ENCODE measurements at places on chromosomes 4 and X. TPM values are rescaled to one million over a fixed set of nuclear protein-coding genes. Genes with fewer than 3 reads are reported as not detected.
A peak's percentile ranks its signal among the peaks of the same experiment; 100 is the strongest.

- DNase-seq = no peak
These were observed 330.4 kb downstream of the GBA3 start for GRCh38 chr4:23023121-23023520.

- DNase-seq = no peak
These were observed 74.0 kb downstream of the RPA4 start for GRCh38 chrX:96957718-96958117.

DNA sequence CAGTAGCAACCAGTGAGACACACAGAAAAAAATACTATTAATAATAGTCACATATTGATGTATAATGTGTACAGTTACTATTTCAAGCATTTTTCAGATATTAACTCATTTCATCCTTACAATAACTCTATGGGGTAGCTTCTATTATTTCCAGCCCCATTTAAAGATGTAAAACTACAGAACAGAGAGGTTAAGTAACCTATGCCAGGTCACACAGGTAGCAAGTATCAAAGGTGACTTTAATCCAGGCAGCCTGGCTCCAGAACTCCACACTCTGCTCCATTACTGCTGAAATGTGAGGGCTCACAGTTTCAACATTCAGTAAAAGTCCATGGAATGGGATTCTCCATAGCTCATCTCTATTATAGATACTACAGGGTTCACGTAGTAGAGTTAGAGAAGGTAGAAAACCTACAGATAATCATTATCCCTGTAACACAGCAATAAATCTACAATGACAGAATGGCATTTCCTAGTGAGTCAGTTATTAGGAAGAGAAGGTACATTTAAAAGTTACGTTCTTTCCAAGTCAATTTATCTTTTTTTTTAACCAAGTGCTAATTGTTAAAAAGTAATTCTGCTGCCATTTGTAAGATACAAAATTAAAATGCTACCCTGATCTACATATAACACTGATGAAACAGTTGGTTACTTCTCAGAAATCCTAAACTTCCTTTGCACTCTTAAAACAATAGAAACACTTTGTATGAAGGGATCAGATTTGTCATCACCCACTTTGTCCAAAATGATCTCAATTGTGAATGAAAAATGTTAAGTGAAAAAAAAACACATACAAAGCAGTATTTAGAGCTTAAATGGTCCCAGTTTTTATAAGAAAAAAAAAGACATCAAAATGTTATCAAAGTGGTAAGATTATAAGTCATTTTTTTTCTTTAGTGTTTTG is 18.7 kb downstream of the RELL1 start:
- DNase-seq = no peak

DNA sequence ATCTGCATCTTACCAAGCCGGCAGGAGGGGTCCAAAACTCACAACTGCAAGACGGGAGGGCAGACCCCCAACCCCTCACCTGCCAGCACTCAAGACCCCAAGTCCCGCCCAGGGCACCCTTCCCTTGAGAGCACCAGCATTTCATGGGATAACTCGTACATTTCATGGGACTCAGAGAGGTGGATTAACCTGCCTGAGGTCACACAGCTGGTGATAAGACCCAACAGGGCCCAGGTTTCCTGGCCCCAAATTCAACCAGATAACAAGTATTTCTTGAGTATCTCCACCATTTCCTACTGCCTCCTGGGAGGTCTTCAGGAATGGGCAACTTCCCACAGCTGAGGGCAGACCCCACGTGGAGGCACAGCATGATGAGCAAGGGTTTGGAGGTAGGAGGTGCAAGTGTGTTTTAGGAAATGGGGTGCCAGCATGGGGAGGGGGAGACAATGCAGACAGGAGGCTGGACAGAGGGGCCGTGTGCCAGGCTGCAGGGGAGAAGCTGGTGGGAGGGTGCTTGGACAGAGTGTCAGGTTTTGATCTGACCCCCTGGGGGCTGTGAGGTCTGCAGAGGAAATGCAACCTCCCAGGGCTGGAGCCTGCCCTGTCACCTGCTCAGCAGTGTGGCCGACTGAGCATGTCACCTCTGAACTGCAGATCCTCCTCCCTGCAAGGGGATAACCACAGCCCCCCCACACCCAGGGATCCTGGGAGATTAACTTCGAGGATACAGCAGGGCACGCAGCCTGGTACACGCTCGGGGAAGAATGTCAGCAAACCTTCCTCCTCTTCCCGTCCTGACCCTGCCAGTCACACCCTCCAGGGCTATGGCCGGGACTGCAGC is 4.4 kb downstream of the ADRA2C start:
- no peak for DNase-seq

DNA sequence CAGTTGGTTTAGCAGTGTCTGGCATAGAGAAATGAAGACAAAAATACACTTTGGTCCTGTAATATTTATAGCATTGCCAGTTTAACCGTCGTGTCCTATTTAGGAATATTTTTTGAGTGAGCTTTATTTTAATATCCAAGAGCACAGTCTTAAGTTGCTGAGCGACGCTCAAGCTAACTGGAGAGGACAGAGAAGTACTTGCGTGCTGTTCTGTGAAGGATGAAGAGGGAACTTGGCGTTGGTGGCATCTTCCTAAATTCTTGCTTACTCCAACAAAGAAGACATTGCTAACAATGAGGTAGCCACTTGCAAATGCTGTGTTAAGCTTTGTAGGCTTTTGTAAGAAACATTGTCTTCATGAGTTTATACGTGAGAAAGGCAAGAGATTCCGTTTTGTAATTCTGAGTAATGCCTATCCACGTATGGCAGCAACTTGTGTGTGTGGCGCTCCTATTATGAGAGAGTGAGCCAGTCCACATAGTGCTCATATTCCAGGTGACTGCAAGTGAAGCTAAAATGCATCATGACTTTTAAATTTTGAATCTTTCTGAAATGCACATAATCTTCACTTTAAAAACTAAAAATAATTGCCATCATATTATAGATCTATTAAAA is 50.6 kb downstream of the SYNPO2 start:
- DNase-seq = no peak

- DNase-seq = no peak
These were observed 334.5 kb downstream of the ADAM29 start for GRCh38 chr4:175252642-175253041.

DNA sequence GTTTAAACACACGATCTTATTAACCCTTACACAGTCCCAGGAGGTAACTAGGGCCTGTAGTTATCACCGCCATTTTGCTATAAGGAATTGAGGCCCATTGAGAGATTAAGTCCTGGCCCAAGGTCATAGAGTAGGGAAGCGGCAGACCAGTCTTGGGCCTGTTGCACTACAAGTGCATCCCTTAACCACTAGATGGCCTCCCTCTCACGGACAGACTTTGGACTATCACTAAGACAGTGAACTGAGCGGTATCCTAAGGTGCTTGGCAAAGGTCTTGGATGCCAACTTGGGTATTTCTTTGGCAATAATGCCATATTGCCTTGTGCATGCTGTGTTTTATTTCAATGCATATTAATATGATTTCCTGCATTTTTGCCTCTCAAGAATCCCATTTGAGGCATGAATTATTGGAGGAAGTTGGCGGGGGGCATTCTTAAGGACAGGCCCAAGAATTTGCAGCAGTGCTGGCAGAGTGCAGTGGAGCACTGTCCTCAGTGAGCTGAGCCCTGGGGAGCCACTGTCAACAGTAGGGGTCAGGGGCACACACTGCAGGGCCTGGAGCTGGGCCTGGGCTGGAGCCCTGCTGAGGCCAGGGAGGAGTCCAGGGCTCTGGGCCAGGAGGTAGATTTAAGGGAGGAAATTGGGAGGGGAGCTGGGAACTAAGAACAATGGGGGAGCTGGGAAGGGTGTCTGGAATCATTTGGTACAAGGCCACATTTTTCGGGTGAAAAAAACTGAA is 147.4 kb downstream of the SMIM20 start:
- no peak for DNase-seq

DNA sequence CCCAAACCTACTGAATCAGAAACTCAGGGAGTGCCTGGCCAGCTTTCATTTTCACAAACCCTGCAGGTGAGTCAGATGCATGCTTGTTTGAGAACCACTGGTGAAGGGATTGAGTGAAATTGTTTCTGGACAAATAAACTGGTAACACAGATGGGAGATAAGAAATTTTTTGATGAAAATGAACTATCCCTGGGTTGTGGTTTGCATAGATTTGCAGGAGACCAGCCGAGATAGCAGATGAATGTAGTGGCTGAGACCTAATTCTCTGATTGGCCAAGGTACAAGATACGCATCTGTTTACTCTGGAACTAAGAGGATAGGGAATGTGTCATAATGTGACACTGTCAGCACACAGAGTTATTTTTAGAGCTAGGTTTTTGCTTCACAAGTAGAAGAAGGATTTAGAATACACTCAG is 117.8 kb upstream of the NOCT start:
- DNase-seq = no peak

- DNase-seq = no peak
These were observed 14.2 kb upstream of the FGF16 start for GRCh38 chrX:77433001-77433400.

- no peak for DNase-seq
These were observed 57.7 kb upstream of the ATXN3L start for GRCh38 chrX:13377550-13377934.

DNA sequence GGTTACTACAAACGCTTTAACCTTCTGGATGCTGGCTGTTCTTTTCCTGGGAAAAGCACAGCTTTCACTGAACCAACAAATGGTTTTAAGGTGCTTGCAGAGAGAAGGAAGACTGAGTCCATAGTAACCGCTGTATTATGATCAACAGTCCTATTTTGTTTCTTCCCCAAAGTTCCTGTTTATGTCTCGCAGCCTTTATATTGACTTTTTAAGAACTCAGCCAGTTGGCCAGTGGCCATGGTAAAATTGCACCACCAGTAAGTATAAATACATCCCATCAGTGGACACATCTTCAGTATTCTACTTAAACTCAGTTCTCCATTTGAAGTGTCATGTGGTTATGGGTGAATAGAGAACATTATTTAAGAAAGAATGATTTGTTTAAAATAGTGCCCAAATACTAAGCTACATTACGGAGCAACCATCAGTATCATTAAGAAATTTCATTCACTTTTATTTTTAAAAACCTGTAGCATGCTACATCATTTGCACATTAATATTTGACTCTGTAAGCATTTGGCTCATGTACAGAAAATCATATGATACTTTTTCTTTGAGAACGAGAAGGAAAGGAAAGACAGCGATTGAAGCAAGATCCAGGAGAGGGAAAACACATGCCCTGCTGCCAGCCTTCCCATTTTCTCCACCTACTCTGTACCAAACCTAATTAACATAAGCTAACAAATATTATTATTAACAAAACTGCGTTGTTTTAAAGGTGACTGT is 287.0 kb downstream of the ARHGAP24 start:
- peak; percentile 55 for DNase-seq

GRCh38 chrX:109345856-109346255 is 136.0 kb downstream of the GUCY2F start:
- DNase-seq = no peak

GRCh38 chr4:123114084-123114914 is 191.9 kb upstream of the NUDT6 start:
- DNase-seq = no peak

DNA sequence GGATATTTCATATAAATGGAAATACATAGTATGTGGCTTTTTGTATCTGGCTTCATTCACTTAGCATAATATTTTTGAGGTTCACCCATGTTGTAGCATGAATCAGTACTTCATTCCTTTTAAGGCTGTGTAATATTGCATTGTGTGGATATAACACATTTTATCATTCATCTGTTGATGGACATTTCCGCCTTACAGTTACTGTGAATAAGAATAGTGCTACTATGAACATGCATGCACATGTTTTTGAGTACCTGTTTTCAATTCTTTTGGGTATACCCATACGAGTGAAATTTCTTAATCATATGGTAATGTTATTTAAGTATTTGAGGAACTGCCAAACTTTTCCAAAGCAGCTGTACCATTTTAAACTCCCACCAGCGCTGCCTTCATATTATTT is 539.6 kb upstream of the DIPK2B start:
- DNase-seq = no peak

- DNase-seq = no peak
These were observed 148.8 kb upstream of the MID1 start for GRCh38 chrX:10769195-10769594.

GRCh38 chr4:155419266-155419665 is 42.5 kb upstream of the MAP9 start:
- no peak for DNase-seq

- no peak for DNase-seq
These were observed 131.8 kb upstream of the LIMCH1 start for GRCh38 chr4:41406113-41406516.

DNA sequence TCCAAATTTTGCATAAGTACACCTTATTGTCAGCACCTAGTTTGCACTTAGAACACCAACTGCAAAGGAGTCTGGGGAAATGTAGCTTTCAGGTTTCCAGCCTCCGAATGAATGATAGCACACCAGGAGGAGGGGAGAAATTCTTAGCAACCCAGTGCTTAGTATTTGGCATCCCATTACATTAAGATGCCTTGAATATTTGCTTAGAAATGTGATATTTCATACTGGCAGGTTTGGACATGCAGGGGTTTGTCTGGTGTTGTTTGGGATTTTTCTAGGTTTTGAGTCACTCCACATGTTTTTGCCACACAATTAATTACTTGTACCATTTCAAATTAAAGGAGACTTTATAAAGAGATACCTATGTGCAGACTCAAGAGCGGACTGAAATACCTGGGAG is 60.3 kb upstream of the CAMK2D start:
- no peak for DNase-seq

DNA sequence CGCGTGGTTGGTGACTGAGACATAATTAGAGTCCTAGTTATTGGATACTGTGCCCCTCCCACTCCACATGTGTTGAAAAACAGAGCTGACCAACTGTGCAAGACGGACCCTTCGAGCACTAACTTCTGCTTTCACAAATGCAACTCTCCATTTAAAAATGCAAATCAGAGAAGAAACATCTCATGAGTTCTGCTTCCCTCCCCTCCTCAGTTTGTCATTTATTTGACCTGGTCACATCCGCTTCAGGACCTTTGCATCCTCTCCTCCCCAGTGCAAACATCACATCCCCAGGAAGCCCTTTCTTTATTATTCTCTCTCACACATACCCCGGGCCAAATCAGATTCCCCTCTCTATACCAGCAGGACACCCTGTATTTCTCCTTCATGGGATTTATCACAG is 38.1 kb upstream of the NOCT start:
- no peak for DNase-seq

GRCh38 chr4:169225812-169226211 is 44.9 kb downstream of the SH3RF1 start:
- DNase-seq = no peak

GRCh38 chrX:19389227-19389845 is 45.6 kb downstream of the PDHA1 start:
- DNase-seq = no peak

GRCh38 chr4:104571341-104571740 is 76.6 kb upstream of the CXXC4 start:
- DNase-seq = no peak

- no peak for DNase-seq
These were observed 132.2 kb upstream of the AGA start for GRCh38 chr4:177574446-177574845.

BEND4 gene
- total RNA-seq = not detected

TCEAL5 gene
- 0.50 TPM for total RNA-seq

ACOX3 gene
- 66.1 TPM for total RNA-seq

GAGE12J gene
- not detected for total RNA-seq

HELT gene
- not detected for total RNA-seq

FAM9B gene
- not detected for total RNA-seq

PRICKLE3 gene
- 9.9 TPM for total RNA-seq

FGFRL1 gene
- total RNA-seq = 29.0 TPM

NIPAL1 gene
- 1.5 TPM for total RNA-seq

S100P gene
- total RNA-seq = 1.9 TPM

FBXO8 gene
- 24.5 TPM for total RNA-seq

MSX1 gene
- 4.5 TPM for total RNA-seq

CCNA2 gene
- total RNA-seq = 0.26 TPM

ZFP42 gene
- not detected for total RNA-seq

TDO2 gene
- not detected for total RNA-seq

SPANXD gene
- total RNA-seq = not detected

GPRASP1 gene
- 10.1 TPM for total RNA-seq

CD38 gene
- 5.7 TPM for total RNA-seq

Data from left cardiac atrium (tissue), 4 donors.